ENCODE measurements at places on chromosomes 3 and 15.

DNA sequence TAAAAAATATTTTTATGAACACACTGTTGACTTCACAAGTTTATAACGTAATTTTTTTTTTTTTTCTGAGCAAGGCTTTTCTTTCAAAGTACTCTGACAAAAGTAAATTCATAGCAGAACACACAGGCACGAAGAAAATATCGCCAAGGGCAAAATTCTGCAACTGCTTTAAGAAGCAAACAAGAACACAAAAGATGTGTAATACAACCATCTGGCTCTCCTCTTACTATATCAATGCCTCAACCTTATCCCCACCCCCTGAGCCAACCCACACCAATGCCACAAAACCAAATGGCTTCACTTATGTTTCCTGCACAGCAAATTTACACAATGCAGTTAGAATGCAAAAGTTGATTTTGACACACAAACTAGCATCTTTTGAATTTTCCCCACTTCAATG, 274.2 kb downstream of the FOXP1 start:
- no peak for DNase-seq

DNA sequence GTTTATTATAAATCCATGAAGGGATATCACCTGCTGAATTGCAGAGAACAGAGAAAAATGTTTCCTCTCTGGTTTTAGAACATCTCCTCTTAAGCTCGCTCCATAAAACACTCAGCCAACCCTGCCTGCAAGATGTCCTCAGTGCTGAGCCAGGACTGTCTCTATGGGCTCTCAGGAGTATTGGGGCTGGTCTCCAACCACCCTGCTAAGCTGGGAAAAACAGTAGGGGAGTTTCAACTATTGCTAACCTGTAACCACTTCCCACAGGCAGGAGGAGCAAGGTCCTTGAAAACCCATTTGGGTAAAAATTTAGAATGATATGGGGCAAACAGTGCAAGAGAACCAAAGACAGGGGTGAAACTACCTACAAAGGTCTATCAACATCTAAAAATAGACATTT, 34.3 kb downstream of the MYO1E start:
- no peak for DNase-seq

- DNase-seq: peak; percentile 61
Observed at GRCh38 chr3:170154569-170155143, 26.9 kb downstream of the PHC3 start.

GRCh38 chr3:100708989-100709841, at the start of gene TFG:
TSS of gene TFG (plus strand) at chr3:100709494. CDS start at chr3:100713686, 4,192 bp downstream.
- peak; percentile 96 for DNase-seq

GRCh38 chr15:62791694-62792093, 250.9 kb upstream of the TPM1 start:
- DNase-seq: no peak

DNA sequence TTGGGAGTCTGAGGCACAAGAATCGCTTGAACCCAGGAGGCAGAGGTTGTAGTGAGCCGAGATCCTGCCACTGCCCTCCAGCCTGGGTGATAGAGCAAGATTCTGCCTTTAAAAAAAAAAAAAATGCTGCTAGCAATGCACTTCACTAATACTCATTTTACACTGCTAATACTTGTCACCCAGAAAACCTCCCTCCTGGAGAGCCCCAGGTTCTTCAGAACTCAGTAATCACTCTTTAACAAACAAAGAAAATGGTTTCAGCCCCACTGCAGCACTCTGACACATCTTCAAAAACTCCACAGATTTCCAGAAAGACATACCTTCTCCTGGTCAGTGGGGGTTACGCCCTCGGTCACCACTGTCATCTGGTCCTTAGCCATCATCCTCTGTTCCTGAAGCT, 366.7 kb downstream of the SHQ1 start:
- no peak for DNase-seq

DNA sequence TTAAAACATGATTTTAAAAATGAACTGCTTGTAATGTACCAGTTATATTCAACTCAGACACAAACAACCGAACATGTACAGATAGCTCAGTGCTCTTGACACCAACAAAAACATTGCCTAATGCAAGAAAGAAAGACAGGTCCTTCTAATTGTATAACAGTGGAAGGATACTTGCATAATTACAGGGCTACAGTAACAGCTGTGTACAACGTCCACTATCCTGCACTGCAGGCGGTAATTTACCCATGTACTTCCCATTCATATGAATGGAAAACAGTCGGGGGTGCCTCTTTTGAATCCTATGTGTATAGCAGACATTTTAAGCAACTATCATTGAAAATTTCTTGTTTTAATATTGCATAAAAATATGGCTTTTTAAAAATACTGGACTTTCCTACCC, 41.1 kb upstream of the PLSCR5 start:
- no peak for DNase-seq

DNA sequence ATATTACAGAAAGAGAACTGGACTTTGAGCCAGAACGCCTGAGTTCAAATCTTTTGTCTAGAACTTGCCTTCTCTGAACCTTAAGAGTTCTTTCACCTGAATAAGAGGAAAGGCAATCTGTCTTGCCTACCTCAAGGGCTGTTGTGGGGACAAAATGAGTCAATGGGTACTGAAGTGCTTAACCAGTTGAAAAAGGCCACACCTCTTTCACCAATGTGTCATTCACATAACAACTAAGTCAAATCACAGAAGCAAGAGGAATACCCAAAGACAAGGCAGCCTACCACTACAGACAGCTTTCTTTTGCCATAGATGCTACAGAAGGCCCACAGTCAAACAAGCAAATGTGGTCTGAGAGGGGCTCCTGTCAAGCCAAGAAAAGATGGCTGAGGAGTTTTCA, 39.7 kb downstream of the NBEAL2 start:
- peak; percentile 47 for DNase-seq

DNA sequence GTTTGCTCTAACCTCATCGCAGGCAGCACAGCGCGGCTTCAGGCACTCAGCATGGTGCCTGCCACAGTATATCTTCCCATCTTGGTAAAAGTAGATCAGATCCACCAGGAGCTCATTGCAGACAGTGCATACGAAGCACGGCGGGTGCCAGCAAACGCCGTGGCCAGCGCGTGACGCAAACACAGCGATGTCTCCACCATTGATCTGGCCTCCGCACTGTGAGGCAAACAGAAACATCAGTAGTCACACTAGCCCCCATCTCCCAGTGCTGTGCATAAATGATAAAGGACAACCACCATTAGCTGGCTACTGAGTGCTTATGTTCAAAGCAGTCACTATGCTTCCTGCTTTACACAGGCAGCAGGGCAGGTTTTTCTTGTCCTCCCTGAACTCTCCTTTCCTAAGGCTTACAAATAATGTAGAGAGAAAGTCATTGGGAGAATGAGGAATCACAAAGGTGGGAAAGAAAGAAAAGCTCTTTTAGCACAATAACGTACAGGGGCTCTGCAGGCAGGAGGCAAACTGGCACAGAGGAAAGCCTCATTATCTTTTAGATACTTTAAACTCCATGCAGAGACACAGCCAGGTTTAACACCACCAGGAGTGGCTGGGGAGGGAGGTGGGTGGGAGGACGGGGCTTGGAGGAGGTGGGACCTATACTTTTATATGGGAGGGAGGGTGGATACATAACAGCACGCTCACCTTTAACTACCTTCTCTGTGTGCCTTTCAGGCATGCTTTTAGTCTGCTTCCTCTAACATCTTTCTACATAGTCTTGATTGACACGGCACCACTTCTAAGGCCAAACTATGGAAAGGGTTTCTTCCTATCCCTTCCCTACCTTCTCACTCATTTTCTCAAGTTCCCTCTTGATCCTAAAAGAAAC, 67.9 kb downstream of the PRICKLE2 start:
- no peak for DNase-seq

GRCh38 chr3:136343446-136343845, 93.3 kb downstream of the PCCB start:
- no peak for DNase-seq

- no peak for DNase-seq
Observed at GRCh38 chr3:71581457-71582035, 2.0 kb downstream of the FOXP1 start.

- DNase-seq: no peak
Observed at GRCh38 chr15:76976572-76977270, 18.2 kb upstream of the PSTPIP1 start.

DNA sequence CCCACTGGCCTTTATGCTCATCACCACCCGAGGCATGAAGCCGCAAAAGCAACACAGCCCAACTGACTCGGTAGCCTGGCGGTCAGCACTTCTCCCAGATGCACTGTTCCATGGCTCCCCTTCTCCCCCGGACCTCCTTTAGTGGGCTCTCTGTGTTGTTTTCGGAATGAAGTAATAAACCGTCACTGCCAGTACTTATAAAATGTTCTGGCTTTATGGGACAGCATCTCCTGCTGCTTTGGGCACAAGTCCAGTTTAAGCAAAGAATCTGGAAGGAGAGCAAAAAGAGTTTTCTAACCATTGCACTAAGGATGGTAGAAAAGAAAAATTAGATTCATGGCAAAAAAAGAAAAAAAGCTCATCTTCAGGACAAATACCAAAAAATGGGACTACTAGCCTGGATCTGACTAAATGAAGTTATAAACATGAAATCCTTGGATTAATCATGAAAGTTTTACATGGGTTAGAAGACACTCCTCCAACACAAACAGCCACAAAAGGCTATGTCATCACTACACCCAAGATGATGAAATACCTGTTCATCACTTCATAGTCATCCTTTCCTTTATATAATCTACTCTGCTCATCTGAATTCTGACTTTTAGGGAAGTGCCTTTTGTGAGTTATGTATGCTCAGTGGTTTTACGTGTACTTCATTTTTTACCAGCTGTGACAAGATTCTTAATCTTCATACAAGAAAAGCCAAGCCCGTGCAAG, 89.5 kb upstream of the UBE2E2 start:
- no peak for DNase-seq

- no peak for DNase-seq
Observed at GRCh38 chr15:39503526-39503925, 77.4 kb upstream of the THBS1 start.

DNA sequence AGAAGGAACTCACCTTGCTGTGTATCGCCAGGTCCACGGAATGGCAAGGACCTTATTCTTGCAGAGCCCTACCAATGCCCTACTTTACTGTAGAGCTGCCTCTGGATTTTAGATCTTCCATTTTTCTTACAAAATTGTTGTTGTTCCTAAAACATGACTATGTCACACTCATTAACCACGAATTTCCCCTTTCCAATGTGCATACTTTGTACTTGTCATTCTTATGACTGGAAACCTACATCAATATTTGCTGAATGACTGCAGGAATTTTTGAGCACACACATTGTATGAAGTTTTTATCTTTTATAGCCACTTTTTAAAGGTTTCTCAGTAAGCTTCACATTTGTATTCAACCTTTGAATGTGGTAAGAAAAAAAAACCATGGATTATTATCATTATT, 35.9 kb upstream of the CMSS1 start:
- no peak for DNase-seq

GRCh38 chr3:18382760-18383369, 42.3 kb downstream of the SATB1 start:
- DNase-seq: no peak

GRCh38 chr3:174775603-174776002, 83.5 kb upstream of the NAALADL2 start:
- no peak for DNase-seq

- peak; percentile 42 for DNase-seq
Observed at GRCh38 chr15:85646538-85647091, 148.1 kb downstream of the KLHL25 start.

DNA sequence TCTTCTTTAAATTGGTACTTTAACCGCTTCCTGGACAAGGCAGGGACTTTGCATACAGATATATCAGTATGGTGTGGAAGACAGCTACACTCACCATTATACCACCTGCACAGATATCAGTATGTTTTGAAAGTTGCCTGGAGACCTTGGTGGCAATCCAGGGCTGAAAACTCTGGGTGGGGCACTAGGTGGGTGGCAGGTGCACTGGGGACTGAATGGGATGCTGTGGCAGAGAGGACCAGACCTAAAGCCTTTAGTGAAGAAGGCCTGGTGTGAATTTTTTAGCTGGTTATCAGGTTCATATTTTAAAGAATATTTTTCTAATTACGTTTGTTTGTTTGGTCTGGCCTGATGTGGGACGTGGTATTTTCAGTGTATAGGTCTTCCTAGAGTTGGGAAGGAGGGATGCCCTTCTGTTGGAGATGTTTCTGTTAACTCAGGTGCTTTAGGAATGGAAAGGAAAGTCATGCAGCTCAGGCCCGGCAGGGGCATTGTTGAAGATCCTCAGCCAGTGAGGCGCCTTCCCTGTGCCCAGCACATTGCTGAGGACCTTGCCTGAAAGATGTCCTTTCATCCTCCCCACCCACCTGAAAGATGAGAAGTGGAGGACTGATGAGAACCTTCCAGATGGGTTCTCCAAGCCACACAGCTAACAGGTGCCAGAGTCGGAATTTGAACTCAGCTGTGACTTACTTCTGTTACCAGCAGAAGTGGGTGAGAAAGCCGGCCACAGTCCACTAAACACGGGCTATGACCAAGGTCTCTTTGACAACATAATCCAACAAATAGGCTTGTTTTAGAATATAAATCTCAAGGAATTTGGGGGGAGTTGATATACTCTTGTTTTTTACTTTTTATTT, 77.3 kb downstream of the APBA2 start:
- no peak for DNase-seq

- DNase-seq: no peak
Observed at GRCh38 chr3:147554332-147554731, 145.2 kb downstream of the ZIC1 start.

DNA sequence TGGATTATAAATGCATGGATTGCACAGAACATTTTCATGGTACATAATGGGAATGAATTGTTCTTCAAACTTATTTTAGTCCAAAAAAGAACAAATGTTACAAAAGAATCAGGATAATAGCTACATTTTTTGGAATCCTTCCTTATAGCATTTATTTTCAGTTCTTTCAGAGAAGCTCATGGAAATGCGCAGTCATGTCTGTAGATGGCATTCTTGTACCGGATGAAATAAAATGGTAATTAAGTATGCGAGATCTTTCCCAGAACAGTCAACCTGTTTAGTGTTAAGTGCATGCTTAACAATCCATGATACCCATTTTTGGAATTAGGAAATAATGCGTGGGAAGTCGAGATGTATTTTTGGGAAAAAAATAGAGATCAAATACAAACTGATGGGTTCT, 38.2 kb upstream of the GOLGA8B start:
- no peak for DNase-seq

DNA sequence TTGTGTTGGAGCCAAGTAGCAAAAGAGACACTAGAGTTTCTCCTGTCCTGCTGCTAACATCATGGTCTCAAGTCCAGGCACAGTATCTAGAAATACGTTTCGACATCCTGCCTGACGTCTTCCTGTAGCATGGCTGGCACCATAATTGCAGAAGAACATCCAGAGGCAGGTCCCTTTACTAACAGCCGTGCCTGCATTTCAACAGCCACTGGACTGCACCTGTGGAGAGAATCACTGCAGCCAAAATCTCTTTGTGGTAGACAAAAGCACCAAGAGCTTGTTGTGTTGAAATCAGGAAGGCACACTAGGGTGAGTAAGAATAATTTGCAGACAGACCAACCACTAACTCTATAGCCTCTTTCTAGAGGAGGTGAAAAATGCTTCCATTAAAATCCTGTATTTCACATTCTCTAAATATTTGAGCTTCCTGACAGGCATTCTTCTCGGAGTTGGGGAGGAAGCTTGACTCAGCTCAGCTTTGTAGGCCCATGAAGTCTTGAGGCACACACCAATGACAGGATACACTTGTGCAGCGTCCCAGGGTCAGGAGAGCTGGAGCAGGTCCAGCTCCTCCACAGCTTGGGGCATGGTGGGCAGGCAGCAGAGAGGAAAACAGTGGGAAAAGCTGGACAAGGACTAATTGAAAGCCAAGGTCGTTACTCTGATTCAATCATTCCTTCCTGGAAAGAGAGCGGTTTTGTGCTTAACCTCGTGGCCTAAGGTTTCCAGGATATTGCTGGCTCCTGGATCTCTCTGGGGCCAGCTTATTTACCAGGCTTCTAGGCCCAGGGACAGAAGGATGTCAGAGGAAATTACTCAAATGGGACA, 244.9 kb downstream of the FAM43A start:
- DNase-seq: no peak

- no peak for DNase-seq
Observed at GRCh38 chr15:82058026-82058425, 12.2 kb upstream of the MEX3B start.

Data from GM12864 (cell line).